T47D (cell line): ENCODE measurements at places on chromosomes 3 and 15.
A peak's percentile ranks its signal among the peaks of the same experiment; 100 is the strongest.

DNA sequence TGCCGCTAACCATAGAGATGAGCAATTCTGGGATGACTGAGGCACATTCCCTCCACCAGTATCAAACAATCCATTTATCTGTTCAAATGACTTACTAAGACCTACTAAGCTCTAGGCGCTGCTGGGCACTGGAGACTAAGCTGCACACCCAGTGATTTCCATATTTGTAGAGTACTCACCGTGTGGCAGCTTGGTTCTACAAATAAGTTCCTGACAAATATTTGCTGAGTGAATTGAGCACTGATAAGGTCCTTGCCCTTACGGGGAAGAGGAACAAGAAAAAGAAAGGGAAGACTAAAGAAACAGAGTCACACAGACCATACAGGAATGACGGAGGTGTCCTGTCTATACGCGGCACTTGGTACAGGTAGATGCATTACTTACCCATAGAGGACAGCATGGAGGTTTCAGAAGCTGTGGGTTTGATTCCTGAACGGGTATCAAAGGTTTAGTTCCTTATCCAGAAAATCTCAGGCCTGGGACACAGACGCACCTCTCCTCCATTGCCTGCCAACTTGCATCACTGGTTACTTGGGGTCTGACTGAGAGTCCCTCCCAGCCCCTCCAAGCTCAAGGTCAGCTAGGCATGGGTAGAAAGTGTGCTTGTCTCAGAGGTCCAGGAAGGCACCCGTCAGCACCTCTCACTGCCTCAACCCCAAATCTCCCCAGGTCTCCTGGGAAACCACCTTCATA lies 298.6 kb upstream of the LYSMD4 start:
- DNase-seq = no peak

DNA sequence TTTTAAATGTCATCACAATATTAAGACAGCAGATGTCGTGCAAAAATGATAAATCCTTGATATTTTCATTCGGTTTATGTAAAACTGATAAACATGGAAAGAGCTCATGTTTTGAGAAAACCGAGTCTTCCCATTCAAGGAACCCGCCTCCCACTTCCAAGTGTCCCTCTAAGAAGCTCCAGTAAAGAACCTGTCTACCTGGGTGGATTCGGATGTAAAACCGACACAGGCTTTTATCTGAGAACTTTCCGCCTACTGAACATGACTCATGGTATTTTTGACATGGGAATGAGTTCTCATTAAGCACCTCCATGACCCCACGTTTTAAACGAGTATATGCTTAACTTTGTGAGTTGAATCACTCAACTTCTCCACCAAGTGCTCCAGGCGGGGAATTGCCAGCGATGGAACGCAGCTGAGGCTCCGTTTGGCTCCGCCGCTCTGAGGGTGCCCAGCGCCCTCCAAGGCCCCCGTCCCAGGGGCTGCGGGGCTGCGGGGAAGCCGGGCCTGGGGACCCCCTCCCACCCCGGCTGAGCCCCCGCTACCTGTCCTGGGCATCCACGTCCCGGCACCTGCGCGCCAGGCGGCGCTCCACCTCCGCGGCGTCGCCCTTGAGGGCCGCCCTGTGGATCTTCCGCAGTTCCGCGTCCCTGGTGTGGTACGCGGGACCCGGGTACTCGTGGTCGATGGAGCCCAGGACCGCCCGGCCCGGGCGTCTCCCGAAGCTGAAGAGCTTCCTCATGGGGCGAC lies 119.9 kb downstream of the LMLN start:
- DNase-seq = no peak

DNA sequence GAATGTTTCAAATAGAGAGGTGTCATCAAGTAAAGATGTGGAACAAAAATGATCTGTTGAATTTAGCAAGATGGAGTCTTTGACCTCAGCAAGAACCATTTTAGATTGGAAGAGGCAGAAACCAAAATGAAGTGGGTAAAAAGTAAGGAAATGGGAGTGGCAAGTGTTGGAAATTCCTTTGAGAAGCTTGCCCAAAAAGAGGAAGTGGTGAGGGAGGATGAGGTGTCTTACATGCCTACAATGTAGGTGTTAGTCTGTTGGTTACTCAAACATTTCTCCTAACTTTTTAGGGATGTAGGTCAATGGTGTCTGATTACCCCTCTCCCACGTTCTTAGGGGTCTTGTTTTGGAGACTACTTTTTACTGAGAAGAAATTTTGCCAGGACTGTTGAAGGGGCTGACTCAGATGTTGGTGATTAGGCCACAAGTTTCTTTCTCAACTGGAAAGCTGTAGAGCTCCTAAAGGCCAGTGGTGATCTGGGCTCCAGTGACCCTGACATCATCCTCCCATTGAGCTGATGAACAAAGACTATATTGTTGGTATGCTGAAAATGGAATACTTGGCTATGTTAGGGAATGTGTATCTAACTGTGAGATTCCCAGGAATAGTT lies 5.1 kb downstream of the PPP2R3A start:
- DNase-seq = no peak

DNA sequence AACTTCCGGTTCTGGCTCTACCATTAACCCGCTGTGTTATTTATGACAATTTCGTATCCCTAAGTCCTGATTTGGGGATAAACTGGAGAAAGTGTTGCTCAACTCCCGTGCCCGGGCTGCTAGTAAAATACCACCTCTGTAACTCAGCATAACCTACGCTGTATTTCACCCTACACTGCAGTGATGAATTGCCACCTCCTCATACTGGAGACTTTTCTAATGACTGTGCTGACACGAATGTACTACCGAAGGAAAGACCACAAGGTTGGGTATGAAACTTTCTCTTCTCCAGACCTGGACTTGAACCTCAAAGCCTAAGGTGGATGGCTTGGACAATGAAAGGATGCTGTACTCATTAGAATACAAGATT lies 16.5 kb downstream of the SLC51A start:
- DNase-seq = no peak

DNA sequence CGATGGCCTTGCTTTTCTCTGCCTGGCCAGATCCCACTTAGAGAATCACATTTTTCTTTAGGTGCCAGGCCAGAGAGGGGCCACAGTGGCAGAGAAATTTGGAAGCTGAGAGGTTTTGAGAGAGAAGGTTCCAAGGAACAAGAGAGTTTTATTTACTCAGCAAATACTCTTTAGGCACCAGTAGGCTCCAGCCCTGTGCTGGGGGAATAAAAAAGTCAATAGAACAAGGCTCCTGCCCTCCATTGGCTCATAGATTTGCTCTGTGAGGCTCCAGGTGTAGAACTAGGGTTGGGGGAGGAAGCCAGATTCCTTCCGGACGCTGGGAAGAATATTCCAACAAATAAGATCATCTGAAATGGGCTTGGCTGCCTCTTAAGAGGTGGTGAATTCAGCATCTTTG lies 59.9 kb downstream of the ST8SIA2 start:
- no peak for DNase-seq

GRCh38 chr3:132342183-132342582 lies 25.0 kb downstream of the ACP3 start:
- no peak for DNase-seq

- DNase-seq = no peak
These were observed 282.3 kb downstream of the XXYLT1 start for GRCh38 chr3:194988495-194989165.

DNA sequence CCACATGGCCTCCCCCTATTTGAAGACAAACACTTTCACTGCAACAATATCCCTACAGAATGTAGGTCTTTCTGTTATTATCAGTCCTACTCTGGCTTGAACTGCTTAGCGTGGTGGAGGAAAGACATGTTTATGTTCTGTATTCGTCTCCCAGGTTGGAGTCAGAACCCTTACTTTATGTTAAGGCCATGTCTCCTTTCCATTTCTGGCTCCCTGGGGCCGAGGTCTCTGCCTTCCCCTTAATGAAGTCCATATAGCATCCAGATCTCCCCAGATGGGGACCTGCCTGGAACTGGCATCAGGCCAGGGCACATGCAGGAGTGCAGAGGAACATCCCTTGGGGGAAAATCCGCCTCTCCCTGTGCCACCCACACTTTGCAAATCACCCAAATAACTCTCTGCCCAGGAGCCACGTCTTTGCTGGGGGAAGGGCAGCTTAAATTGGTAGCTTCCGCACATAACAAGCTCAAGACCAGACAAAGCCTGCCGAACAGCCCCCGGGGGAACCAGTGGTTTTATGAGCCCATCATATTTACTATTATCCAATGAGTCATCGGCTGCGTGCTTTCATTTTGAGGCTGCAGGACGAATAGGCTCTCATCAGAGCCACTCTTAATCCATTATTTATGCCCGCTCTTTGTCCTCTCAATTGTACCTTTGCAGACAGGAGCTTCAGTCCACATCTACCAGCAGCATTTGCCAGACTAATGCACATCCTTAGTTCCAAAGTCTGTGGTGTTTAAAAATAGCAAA lies 237.0 kb downstream of the UACA start:
- no peak for DNase-seq

DNA sequence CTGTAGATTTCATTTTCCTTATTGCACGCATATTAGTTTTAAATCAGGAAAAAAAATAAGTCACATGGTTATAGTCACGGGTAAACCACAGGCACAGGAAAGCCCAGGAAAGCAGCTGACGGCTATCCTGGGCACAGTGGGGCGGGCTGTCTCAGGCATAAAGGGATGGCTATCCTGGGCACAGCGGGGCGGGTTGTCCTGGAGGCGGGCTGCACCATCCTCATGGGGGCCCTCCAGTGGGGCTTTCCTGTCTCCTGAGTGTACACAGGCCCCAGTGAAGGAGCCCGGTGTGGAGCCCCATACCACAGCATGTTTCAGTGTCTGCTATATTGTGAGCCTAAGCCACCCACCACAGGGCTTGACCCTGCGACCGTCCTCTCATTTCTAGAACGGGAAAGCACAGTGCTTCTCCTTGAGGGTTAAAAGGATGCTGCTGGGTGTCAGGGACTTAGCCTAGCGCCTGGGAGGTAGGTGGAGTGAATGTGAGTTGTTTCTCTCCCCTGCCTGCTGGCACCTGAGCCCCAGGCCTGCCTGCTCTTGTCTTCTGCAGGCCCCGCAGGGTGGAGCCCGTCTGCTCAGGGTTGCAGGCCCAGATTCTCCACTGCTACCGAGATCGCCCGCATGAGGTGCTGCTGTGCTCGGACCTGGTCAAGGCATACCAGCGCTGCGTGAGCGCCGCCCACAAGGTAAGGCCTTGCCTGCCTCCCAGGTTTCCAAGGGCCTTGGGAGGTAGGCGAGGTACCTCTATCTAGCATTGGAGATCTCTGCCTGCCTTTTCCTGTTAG lies 25.9 kb upstream of the PLXNA1 start:
- DNase-seq = no peak

GRCh38 chr3:173943264-173943663 lies 545.7 kb downstream of the NLGN1 start:
- DNase-seq = no peak

DNA sequence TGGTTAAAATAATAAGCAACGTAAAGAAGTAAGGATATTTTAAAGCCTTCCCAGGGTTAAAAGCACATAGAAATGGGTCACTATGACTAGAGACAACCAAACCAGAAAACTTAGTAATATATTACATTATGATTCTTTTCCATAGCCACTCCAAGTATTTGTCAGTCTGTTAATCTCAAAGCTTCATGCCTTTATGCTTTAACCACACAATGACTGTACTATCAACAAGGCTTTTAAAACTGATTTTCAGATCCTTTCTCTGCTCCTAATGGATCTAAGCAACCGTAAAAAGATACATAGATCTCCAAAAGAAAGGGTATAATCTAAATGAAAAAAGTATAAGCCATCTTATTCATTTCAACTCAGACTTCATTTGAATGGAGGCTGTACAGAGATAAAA lies 14.4 kb downstream of the SECISBP2L start:
- DNase-seq = no peak

DNA sequence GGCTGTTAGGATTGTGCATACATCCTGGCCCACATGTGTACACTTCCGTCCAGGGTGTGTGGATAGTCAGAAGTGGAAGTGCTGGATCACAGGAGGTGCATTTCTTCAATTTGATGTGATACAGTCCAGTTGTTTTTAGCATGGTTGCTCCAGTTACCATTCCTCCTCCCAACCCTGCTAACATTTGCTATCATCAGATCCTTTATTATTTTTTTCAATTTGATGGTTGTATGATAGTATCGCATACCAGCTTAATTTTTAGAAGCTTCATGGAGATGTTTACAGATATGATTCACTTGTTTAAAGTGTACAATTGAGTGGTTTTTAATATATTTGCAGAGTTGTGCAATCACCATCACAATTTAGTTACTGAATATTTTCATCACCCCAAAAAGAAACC lies 202.7 kb downstream of the ITPR1 start:
- DNase-seq = peak; percentile 21

DNA sequence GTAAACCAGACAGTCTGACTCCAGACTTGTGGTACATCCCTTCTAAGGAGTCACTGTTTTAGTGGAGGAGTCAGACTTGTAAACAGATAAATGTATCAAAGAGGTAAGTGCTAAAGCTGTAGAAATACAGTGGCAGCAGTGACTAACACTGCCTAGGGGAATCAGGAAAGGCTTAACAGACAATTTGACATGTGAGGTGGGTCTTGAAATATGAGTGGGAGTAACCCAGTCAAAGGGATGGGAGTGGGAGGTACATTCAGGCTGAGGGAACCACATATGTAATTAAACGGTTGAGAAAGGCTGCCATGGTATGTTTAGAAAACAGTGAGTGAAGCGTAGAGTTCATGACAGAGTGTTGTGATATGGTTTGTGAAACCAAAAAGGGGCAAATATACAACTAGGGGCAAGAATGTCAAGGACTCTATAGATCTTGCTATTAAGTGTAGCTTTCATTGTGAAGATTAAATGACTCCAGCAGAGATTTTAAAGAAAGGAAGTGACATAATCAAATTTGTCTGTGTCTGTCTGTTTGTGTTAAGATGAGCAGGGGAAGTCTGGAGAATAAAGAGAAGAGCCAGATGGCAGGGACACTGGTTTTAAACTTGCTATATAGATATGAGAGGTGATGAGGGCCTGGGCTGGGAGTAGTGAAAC lies 11.2 kb upstream of the ALCAM start:
- no peak for DNase-seq

DNA sequence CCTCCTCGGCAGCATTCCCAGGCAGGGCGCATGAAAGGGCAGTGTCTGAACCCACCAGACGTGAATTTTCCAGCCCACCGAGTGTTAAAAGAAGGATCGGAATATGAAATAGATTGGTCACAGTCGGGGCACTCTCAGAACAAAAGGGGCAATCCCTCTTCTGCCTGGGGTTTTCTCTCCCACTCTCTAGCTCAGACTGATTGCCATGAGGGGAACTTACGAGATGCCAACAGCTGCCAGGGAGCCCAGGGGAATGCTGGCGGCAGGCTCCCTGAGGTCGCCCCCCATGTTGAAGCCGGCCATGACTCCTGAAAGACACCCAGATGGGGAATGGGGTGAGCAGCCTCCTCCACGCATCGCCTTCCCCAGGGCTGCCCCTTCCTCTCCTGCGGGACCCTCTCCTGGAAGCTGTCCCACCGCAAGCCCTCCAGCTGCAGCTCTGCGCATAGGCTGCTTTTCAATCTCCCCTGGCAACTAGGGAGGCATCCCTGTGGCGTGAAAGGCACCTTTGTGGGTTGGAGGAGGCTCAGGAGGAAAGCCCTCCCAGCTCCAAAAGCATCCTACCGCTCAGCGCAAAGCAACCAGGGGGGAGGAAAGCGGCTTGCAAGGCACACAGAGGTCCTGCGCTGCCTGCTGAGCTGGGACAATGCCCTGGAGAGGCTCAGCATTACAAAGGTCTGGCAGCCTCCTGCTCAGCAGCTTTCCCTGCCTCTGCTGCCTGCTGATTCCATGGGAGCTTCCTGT lies 64.8 kb upstream of the HEG1 start:
- no peak for DNase-seq
